Natural killer cell treated with Interleukin-12 subunit alpha and Interleukin-12 subunit beta and Interleukin-15 and Interleukin-18, amount 100 ng/mL, for 72 hours (primary cell): ENCODE measurements at places on chromosomes 16 and 17.

- no peak for DNase-seq
Observed at GRCh38 chr17:49899191-49899485, 51.3 kb upstream of the TAC4 start.

DNA sequence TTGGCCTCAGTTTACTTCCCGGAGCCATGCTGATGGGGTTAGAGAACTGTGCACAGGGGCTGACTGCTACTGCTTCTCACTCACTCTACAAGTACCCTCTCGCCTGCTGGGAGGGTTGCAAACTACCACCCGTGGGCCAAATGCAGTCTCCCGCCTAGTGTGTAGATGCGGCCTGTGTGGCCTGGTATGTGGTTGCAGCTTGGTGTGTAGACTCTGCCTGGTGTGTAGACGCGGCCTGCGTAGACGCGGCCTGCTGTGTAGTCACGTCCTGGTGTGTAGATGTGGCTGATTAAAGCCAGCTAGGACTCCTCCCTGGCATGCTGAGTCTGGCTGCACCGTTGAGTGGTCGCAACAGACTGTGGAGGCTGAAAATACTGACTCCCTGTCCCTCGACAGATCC lies 7.3 kb downstream of the CANT1 start:
- no peak for DNase-seq

- DNase-seq = no peak
Observed at GRCh38 chr17:57407287-57408070, 151.2 kb downstream of the MSI2 start.

GRCh38 chr17:39653662-39654331 lies 11.4 kb upstream of the TCAP start:
- DNase-seq = peak; percentile 77

GRCh38 chr17:63930951-63931575 lies 1.1 kb downstream of the CD79B start:
- DNase-seq = peak; percentile 81

- DNase-seq = no peak
Observed at GRCh38 chr16:58027161-58027915, 1.8 kb downstream of the MMP15 start.

DNA sequence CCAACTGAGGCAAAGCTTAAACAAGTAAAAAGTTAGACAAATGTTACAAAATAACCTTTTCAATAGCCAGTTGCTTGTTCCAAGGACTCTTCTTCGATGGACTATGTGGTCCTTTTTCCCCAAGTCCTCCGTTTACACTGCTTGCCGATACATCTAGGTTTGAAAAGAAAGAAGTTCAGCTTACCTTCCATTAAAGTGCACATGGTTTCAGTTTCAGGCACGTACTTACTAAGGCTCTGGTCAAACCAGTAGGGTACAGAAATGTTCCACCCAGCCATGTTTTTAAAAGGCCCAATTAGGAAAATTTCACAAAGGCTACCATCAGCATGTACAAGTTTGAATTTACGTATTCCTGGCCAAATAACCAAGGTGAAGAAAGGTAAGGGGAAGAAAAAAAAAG lies 2.1 kb downstream of the SRSF2 start:
- DNase-seq = no peak

- DNase-seq = no peak
Observed at GRCh38 chr16:7624871-7625766, 292.5 kb downstream of the RBFOX1 start.

GRCh38 chr17:41060052-41060604 lies at the start of gene KRTAP2-3:
Gene KRTAP2-3 (minus strand): TSS chr17:41060114. CDS start chr17:41060050, 64 bp downstream.
- DNase-seq = no peak

GRCh38 chr17:4440021-4440420 lies 6.3 kb downstream of the SPNS3 start:
- DNase-seq = no peak

DNA sequence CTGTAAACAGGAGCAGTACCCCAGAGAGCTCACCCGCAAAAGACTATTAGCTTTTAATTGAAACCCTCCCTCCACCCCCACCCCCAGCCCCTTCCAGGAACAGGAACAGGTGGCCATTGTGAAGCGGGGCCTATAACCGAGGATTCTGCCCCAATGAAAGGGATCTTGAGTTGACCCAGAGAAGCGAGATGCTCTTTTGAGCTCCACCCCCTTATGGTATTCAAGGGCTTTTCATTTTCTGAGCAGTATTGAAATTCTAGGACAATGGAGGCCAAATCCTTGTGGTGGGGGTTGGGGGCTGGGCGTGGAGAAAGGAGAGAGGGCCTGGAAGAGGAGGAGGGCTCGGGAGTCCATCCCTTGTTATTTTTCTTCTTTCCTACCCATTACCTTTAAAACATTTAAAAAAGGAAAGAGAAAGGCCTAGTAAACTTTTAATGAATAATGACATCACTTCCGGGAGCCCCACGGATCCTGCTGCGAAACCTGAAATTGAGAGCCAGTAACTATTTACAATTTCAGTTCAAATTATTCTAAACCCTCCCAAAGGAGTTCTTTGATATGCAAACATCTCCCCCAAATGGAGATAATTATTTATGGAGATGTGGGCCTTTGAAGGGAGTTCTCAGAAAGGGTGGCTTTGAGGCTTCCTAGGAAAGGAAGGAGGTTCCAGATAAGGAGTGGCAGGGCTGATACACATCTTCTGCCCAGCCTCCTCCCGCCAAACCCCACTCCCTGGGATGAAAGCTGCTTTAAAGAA lies 30.5 kb downstream of the HS3ST3B1 start:
- no peak for DNase-seq

- no peak for DNase-seq
Observed at GRCh38 chr17:78818152-78818846, 22.3 kb downstream of the USP36 start.

DNA sequence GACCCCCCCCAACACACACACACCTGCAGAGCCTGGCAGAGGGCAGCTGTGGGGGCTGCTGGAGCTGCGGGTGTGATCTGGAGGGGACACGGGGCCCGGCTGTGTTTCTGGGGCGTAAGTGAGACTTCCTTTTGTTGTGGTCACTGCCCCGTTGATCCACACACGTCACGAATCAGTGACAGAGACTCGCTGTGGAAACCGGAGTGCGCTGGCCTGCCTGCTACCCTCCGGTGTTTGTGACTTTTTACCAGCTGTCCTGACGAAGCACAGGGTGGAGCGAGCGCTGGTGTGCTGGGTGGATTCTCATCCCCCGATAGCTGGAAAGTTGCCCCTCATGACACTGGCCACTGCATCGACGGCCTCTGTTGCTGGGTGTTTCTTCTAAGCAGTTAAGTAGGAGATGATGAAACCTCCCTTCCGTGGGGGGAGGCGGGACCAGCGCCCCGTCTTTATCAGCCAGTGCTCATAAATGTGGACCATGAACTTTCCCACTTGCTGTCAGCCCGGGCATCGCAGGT lies 2.3 kb downstream of the METRNL start:
- peak; percentile 86 for DNase-seq
